ENCODE measurements at places on chromosomes 11 and 22. TPM values are rescaled to one million over a fixed set of nuclear protein-coding genes. Genes with fewer than 3 reads are reported as not detected.

IRAG1 gene
- 23.1 TPM for total RNA-seq

SPTBN2 gene
- total RNA-seq: 239 TPM

MFNG gene
- 8.2 TPM for total RNA-seq

C11orf91 gene
- total RNA-seq: 0.81 TPM

ADAMTS15 gene
- 2.7 TPM for total RNA-seq

TUBA8 gene
- total RNA-seq: 17.2 TPM

APOA5 gene
- total RNA-seq: not detected

ANO5 gene
- total RNA-seq: 4.8 TPM

HSPB2 gene
- total RNA-seq: not detected

MPZL2 gene
- 3.0 TPM for total RNA-seq

- no peaks in the 10 kb centered on the region for H3K27me3 ChIP-seq
- no peaks in the 10 kb centered on the region for H3K36me3 ChIP-seq
- DNase-seq: no peak
- H3K4me3 ChIP-seq: no peak overlapping the region
- H3K27ac ChIP-seq: no peak overlapping the region
- H3K4me1 ChIP-seq: no peaks in the 10 kb centered on the region
Measured at GRCh38 chr11:114284021-114284420, 12.2 kb upstream of the NNMT start.

GRCh38 chr11:124541204-124541603 is 2.2 kb downstream of the OR8B12 start:
- no peaks in the 10 kb centered on the region for H3K36me3 ChIP-seq
- no peaks in the 10 kb centered on the region for H3K27me3 ChIP-seq
- no peak overlapping the region for H3K4me3 ChIP-seq
- H3K27ac ChIP-seq: no peak overlapping the region

GRCh38 chr11:118170882-118171268 is 5.6 kb downstream of the SCN2B start:
- no peaks in the 10 kb centered on the region for H3K36me3 ChIP-seq
- H3K27ac ChIP-seq: no peak overlapping the region
- H3K27me3 ChIP-seq: no peaks in the 10 kb centered on the region
- H3K4me3 ChIP-seq: no peak overlapping the region
- no peak for DNase-seq

- no peak overlapping the region for H3K4me3 ChIP-seq
- no peaks in the 10 kb centered on the region for H3K27me3 ChIP-seq
- peaks cover 16% of the 10 kb centered on the region for H3K4me1 ChIP-seq
- no peak for DNase-seq
Measured at GRCh38 chr11:110759972-110760381, 47.7 kb upstream of the ARHGAP20 start.

DNA sequence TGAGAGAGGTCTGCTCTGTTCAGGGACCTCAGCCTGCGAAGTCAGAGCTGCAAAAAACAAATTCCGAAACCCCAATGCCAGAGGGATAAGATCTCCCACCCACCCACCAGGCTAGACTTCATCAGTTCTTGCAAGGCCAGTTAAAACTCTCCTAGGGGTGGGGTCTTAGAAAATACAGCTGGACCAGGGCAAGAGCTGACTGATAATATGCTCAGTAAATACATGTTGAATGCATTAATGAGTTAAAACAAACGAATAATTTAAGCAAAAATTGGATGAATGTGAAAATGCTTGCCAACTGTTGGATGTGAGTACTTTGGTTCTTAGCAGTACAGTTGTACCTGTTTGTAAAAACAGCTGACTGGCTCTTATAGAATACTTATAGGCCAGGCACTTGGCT is 129.8 kb downstream of the SERGEF start:
- no peaks in the 10 kb centered on the region for H3K27me3 ChIP-seq
- H3K27ac ChIP-seq: no peak overlapping the region
- H3K4me3 ChIP-seq: no peak overlapping the region
- DNase-seq: no peak

GRCh38 chr11:2406878-2407410 is 6.4 kb downstream of the TSSC4 start:
- H3K4me1 ChIP-seq: peaks cover 4% of the 10 kb centered on the region
- no peak overlapping the region for H3K4me3 ChIP-seq
- no peaks in the 10 kb centered on the region for H3K36me3 ChIP-seq
- no peak overlapping the region for H3K27ac ChIP-seq
- no peak for DNase-seq

DNA sequence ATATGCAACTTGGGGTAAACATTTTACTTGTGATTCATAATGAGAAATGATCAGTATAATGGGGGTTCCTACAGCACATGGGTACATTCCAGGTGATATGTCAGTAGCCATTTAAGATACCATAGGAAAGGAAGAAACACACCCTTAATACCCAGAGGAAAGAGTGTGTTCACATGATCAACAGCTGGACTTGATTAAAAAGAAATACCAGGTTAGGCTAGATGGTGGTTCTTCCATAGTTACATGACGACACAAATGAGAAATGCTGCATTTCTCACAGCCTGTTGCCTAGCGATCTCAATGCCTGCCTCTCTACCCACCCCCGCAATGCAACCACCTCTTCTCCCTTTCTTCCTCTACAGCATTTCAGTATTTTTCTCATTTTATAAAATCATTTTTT is 96.8 kb downstream of the TTC28 start:
- H3K4me1 ChIP-seq: no peaks in the 10 kb centered on the region
- H3K4me3 ChIP-seq: no peak overlapping the region

- H3K27ac ChIP-seq: no peak overlapping the region
- H3K27me3 ChIP-seq: no peaks in the 10 kb centered on the region
- no peak for DNase-seq
- no peaks in the 10 kb centered on the region for H3K36me3 ChIP-seq
- peaks cover 4% of the 10 kb centered on the region for H3K4me1 ChIP-seq
Measured at GRCh38 chr11:122085264-122085663, 30.8 kb downstream of the BLID start.

GRCh38 chr11:28966951-28967350 is 858.8 kb downstream of the METTL15 start:
- no peak for DNase-seq
- H3K27ac ChIP-seq: no peak overlapping the region

DNA sequence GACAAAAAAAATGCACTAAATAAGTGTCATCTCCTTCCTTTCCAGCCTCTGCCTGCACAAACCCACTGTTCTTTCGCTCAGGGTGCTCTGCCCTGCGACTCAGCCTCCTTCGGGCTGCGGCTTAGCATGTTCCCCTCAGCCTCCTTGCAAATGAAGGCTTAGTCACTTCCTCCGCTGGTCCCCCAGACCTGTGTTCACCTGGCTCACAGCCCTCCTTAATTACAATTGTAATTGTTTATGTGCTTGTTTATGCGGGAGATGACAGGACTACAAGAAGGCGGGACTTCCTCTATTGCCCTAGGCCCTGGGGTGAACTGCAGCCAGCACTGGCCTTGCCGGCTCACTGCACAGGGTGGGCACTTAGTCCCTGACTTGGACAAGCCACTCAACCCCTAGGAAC is 303.6 kb downstream of the KIRREL3 start:
- no peaks in the 10 kb centered on the region for H3K27me3 ChIP-seq
- no peaks in the 10 kb centered on the region for H3K4me1 ChIP-seq
- H3K27ac ChIP-seq: no peak overlapping the region

GRCh38 chr11:37450613-37451012 is 852.6 kb upstream of the RAG2 start:
- H3K4me3 ChIP-seq: no peak overlapping the region
- no peaks in the 10 kb centered on the region for H3K27me3 ChIP-seq
- H3K4me1 ChIP-seq: no peaks in the 10 kb centered on the region
- no peaks in the 10 kb centered on the region for H3K36me3 ChIP-seq
- DNase-seq: no peak
- no peak overlapping the region for H3K27ac ChIP-seq

DNA sequence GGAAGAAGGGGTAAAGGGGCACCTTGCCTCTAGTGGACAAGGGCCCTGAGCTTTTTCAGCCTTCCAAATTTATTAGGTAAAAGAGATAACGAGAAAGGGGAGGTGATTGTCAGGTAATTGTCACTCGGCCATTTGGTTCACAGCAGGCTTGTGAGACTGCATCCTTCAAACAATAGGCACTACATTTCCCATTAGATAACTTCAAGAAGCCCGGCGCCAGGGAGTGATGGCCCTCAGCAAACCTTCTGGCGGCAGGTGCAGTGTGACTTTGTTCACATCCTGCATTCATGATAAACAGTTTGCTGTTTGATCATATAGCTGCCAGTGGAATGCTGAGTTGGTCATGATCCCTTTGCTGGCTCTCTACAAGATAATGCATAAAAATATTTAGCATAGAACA is 185.1 kb downstream of the CWF19L2 start:
- H3K4me3 ChIP-seq: no peak overlapping the region
- no peak for DNase-seq
- H3K4me1 ChIP-seq: no peaks in the 10 kb centered on the region
- no peak overlapping the region for H3K27ac ChIP-seq
- no peaks in the 10 kb centered on the region for H3K36me3 ChIP-seq

- H3K4me1 ChIP-seq: no peaks in the 10 kb centered on the region
- H3K4me3 ChIP-seq: no peak overlapping the region
- no peak for DNase-seq
- no peaks in the 10 kb centered on the region for H3K27me3 ChIP-seq
Measured at GRCh38 chr11:123678246-123678645, 23.8 kb upstream of the SCN3B start.

- H3K4me3 ChIP-seq: no peak overlapping the region
- H3K27me3 ChIP-seq: no peaks in the 10 kb centered on the region
- H3K4me1 ChIP-seq: no peaks in the 10 kb centered on the region
- no peak for DNase-seq
Measured at GRCh38 chr11:82405421-82405820, 328.2 kb downstream of the FAM181B start.

DNA sequence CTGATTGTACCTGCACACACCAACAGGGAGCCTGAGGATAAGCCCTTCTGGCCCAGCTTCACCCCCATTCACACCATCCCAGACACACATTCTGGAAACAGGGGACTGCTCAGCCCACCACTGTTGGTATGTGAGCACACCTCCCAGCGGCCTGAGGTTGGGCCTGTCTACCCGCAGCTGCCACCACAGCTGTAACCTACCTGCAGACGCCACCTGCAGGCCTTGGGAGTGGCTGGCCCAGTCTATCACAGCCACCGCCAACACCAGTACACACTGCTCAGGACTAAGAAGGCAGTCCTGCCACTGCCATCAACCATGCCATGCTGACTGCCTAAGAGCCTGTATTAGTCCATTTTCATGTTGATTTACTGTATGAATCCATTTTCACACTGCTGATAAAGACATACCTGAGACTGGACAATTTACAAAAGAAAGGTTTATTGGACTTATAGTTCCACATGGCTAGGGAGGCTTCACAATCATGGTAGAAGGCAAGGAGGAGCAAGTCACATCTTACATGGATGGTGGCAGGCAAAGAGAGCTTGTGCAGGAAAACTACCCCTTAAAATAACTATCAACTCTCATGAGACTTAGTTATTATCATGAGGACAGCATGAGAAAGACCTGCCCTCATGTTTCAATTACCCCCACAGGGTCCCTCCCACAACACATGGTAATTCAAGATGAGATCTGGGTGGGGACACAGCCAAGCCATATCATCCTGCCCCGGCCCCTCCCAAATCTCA is 30.6 kb downstream of the RSF1 start:
- no peak for DNase-seq
- no peak overlapping the region for H3K27ac ChIP-seq
- no peaks in the 10 kb centered on the region for H3K4me1 ChIP-seq
- no peaks in the 10 kb centered on the region for H3K36me3 ChIP-seq
- no peaks in the 10 kb centered on the region for H3K27me3 ChIP-seq

- H3K4me3 ChIP-seq: no peak overlapping the region
- H3K4me1 ChIP-seq: no peaks in the 10 kb centered on the region
- H3K27me3 ChIP-seq: no peaks in the 10 kb centered on the region
- no peaks in the 10 kb centered on the region for H3K36me3 ChIP-seq
- DNase-seq: no peak
Measured at GRCh38 chr11:64132191-64132771, 33.6 kb downstream of the MACROD1 start.

GRCh38 chr11:104155375-104155774 is 8.6 kb downstream of the PDGFD start:
- H3K36me3 ChIP-seq: no peaks in the 10 kb centered on the region
- H3K4me1 ChIP-seq: no peaks in the 10 kb centered on the region
- DNase-seq: no peak
- H3K27me3 ChIP-seq: no peaks in the 10 kb centered on the region

DNA sequence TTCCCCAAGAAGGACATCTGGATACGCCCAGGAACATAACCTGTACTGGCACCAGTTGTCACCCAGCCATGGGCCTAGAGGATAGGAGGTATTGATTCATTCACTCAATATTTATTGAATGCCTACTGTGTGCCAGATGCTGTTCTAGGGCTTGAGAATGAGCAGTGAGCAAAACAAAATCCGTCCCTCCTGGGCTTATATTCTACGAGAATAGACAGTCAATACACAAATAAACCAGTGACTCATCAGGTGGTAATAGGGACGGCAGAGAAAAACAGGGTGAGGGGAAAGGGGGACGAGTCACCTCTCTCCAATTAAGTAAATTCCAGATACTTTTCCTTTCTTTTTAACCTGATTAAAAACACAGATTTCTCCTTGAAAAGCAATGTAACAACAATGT is 103.5 kb downstream of the MICAL2 start:
- H3K27me3 ChIP-seq: no peaks in the 10 kb centered on the region
- peaks cover 30% of the 10 kb centered on the region for H3K4me1 ChIP-seq
- no peak overlapping the region for H3K27ac ChIP-seq
- no peak for DNase-seq

DNA sequence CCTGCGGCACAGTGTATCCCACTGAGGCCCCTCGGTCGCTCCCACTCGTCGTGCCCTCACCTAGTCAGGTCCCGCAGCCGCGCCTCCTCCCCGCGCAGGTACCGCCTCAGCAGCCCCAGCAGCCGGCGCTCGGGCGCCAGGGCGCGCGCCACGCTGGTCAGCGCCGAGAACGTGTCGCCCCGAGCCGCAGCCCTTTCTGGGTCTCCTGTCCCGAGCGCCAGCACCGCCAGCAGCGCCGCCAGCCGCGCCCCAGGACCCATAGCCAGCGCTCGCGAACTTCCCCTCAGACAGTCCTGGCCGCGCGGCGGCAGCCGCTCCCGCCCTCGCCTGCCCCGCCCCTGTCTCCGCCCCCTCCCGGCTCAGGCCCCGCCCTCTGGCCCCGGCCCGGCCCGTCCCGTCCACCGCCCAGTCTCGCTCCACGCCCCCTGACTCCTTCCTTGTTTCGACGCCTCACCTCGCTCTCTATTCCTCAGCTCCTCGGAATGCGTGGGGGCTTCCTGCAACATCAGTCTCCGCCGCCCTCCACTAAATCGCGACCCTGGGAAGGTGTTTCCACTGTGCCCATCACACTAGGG is at the start of gene P4HA3:
TSS of gene P4HA3 (minus strand) at position 289 of the 575 bp plus-strand sequence. CDS start at position 260, 29 bp downstream.
- peaks cover 3% of the 10 kb centered on the region for H3K4me1 ChIP-seq
- DNase-seq: peak; percentile 73
- H3K36me3 ChIP-seq: no peaks in the 10 kb centered on the region
- H3K4me3 ChIP-seq: peak within 1 kb of the TSS; percentile 45

- H3K4me1 ChIP-seq: no peaks in the 10 kb centered on the region
- H3K4me3 ChIP-seq: no peak overlapping the region
- no peak overlapping the region for H3K27ac ChIP-seq
- H3K27me3 ChIP-seq: no peaks in the 10 kb centered on the region
- no peak for DNase-seq
Measured at GRCh38 chr11:96708219-96708878, 318.5 kb downstream of the JRKL start.

GRCh38 chr11:8721609-8722500 is 39.3 kb downstream of the RPL27A start:
- DNase-seq: no peak
- H3K27ac ChIP-seq: peak overlapping the region; percentile 85
- no peaks in the 10 kb centered on the region for H3K27me3 ChIP-seq
- H3K4me1 ChIP-seq: peaks cover 80% of the 10 kb centered on the region
- no peaks in the 10 kb centered on the region for H3K36me3 ChIP-seq
- no peak overlapping the region for H3K4me3 ChIP-seq
